Activated T-helper 17 cell treated with anti-CD3 and anti-CD28 coated beads, Interleukin-2, amount 50 U/mL, for 72 hours (primary cell): ENCODE measurements at places on chromosomes 7 and 10.

DNA sequence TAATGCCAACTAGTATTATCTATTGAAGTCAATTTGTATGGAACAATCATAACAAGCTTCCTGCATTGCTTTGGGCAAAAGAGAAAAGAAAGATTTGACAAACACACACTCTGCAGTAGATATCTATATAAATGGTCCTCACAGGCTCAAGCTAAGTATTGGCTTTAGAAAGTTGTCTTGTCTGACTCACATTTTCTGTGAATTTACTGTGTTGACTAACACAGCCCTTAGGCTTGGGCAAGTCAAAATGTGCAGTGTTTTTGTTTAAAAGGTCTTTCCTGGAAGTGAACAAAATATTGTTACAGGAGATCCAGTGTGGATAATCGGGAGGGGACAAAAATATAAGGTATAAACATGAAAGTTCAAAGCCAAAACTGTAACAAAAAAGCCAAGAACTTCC lies 194.4 kb downstream of the RELN start:
- ATAC-seq: no peak

- no peak for ATAC-seq
Measured at GRCh38 chr7:112640685-112641084, 149.5 kb downstream of the TMEM168 start.

- peak; percentile 91 for ATAC-seq
Measured at GRCh38 chr7:121544726-121545125, 148.6 kb upstream of the FAM3C start.

DNA sequence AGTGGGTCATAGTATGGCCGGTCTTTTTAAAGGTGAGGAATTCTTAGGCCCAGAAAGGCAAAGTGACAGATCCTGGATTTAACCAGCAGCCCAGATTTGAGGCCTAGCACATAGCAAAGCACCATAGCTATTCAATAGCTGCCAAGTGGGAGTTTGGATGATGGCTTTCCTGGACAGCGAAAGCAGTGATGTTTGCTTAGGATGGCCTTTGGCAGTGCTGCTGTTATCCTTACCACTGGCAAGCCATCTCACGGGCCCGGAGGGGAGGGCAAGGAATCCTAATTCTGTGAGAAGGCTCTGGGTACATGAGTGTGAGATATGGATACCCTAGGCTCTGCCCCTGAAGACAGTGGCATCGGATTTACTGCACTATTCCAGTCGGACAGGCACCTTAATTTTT lies 50.4 kb downstream of the TCF7L2 start:
- no peak for ATAC-seq

DNA sequence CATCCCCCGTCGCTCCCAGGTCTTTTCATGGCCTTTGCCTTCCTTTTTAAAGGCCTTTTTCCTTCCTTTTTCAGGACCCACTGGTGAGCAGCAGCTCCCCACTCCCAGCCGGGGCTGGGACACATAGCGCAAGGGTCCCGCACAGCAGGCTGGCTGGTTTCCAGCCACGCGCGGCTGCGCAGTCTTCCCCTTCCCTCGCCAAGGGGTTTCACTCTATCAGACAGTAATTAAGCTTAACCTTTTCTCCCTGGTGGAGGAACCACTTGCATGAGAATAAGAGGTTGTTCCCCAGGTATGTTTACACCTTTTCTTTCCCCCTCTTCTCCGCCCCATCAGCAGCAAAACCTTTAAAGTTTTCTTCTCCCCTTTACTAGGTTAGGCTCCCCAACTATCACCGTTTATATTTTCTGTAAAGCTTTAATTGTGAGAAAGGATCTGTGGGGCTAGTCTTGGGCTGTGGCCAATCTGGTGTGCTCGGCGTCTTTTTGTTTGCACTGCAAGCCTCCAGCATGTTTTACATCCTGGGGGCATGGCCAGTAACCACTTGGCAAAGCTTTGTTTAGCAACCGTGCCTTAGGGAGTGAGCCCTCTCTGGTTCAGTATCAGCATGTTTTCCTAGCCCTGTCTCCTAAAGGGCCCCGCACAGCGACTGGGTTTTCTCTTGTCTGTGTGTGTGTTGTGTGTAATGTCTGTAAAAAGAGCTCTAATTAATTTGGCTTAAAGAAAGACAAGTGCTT lies 219.6 kb downstream of the PHF14 start:
- no peak for ATAC-seq

DNA sequence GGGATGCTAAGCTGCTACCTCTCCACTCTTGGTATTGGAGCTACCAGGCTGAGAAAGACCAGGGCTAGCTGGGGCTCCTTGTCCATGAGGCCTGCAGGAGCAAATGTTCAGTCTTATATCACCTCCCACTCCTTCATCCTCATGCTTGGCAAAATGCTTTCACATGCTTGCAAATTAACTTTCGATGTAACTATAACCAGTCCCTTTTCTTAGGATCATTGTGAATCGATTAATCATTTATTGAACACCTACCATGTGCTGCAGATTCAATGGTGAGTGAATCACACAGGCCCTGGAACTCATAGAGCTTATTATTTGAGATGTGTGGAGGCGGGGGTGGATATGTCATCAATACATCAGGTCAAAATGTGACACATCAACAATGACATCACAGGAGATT lies 138.6 kb downstream of the EMX2 start:
- no peak for ATAC-seq

- ATAC-seq: no peak
Measured at GRCh38 chr10:15485684-15486316, 114.7 kb upstream of the FAM171A1 start.

DNA sequence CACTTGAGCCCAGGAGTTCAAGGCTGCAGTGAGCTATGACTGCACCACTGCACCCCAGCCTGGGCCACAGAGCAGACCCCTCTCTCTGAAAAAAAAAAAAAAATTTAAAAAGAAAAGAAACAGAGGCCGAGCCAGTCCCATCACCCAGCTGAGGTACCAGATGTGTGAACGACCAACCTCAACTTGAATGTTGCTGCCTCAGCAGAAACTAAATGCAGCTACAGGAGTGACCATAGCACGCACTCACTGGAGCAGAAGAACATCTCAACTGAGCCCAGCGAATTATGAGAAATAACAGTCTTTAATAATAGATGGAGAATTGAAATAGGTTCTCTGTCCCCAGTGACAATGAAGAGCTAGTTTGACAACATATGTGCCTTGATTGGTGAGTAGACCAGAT lies 53.1 kb upstream of the ST8SIA6 start:
- no peak for ATAC-seq

DNA sequence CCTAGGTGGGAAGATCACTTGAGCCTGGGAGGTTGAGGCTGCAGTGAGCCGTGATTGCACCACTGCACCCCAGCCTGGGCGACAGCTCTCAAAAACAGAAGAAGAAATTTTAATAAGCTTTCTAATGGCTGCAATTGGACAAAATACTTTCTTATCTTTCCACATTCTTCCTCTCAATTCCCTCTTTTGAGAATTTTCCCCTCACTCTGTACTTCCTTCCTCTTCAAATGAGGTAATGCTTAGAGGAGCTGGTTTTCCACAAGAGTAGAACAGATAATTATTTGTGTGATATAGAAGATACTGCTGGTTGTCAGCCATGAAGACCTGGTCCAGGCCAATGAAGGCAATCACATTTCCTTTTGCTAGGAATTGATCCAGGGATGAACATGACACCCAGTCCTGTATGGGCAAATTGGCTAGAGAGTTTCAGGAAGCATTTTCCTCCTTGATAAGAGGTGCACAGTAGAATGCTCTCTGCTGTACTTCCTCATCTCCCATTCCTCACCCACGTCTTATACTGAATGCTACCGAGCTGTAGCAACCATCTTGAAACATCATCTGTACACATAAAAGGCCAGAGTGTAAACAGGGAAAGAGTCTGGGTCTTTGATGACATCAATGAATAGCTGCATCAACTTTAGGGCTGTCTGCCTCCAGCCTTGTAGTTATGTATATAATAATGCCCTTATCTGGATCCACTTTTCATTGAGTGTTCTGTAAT lies 103.9 kb downstream of the CDK6 start:
- no peak for ATAC-seq

GRCh38 chr10:88989824-88990383 lies 694 bp upstream of the FAS start:
- ATAC-seq: peak; percentile 3

DNA sequence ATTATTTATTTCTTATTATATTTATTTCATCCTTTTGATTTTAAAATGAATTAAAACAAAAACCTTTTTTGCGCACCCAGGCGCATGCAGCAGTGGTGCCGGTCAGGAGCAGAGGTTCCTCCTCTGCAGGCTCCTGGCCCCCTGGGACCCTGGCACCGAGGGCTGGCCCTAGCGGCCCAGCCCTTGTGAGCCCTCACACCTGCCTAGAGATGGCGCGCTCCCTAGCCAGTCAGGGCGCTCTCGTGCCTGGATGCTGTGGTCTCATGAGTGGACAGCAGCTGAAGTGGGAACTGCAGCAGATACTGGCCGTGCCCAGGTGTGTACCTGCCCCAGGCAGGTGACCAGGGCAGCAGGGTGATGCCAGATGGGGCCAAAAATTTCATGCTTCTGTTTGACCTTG lies 13.8 kb downstream of the RET start:
- ATAC-seq: no peak

- no peak for ATAC-seq
Measured at GRCh38 chr7:74672343-74672915, 14.9 kb downstream of the GTF2I start.

DNA sequence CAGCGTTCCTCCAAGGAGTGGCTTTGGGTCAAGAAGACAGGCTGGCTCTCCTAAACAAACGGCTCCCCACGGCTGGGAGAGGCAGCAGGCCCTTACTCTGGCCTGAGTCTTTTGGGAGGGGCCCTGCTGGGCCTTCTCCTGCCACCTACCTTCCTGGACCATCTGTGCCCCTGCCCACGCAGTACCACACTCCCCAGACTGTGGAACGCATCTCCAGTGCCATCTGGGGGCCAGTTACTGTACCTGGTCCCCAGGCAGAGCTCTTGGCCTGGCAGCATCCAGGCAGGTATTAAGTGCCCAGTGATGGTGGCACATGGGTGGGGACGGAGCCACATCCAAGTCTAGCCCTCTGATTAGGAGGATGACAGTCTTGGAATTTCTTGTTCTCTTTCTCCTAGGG lies 14.4 kb downstream of the ALKBH4 start:
- peak; percentile 82 for ATAC-seq

- ATAC-seq: no peak
Measured at GRCh38 chr10:62297857-62298256, 29.2 kb upstream of the RTKN2 start.

- peak; percentile 47 for ATAC-seq
Measured at GRCh38 chr7:142323706-142324105, 65.8 kb upstream of the PRSS58 start.
